ENCODE measurements at places on chromosomes 5 and 9. TPM values are rescaled to one million over a fixed set of nuclear protein-coding genes. Genes with fewer than 3 reads are reported as not detected.

The MYOZ3 gene
- 1.7 TPM for total RNA-seq

The CHSY3 gene
- total RNA-seq: not detected

The NIM1K gene
- 0.59 TPM for total RNA-seq

The CDC20B gene
- 0.08 TPM for total RNA-seq

The SERF1A gene
- 5.1 TPM for total RNA-seq

The CCDC183 gene
- total RNA-seq: 0.62 TPM

The GDNF gene
- total RNA-seq: not detected

The IL5 gene
- total RNA-seq: not detected

The TTLL11 gene
- 1.1 TPM for total RNA-seq

The ADCY2 gene
- total RNA-seq: 0.13 TPM

The RANBP3L gene
- 0.28 TPM for total RNA-seq

The SNCB gene
- 0.77 TPM for total RNA-seq

The CDKN2A gene
- total RNA-seq: not detected
